ENCODE measurements at places on chromosomes 6 and 20. TPM values are rescaled to one million over a fixed set of nuclear protein-coding genes. Genes with fewer than 3 reads are reported as not detected.

RIPOR2 gene
- not detected for total RNA-seq

SLC17A2 gene
- not detected for total RNA-seq

NOX3 gene
- not detected for total RNA-seq

AIF1 gene
- not detected for total RNA-seq

SEMG1 gene
- total RNA-seq, result not detected

PHACTR3 gene
- not detected for total RNA-seq

VNN1 gene
- total RNA-seq, result 0.27 TPM

TNNC2 gene
- total RNA-seq, result not detected

GRCh38 chr6:52000064-52000463, 87.3 kb downstream of the PKHD1 start:
- no peak for DNase-seq

GRCh38 chr6:153092082-153093013, 38.7 kb downstream of the RGS17 start:
- peak; percentile 95 for DNase-seq

DNA sequence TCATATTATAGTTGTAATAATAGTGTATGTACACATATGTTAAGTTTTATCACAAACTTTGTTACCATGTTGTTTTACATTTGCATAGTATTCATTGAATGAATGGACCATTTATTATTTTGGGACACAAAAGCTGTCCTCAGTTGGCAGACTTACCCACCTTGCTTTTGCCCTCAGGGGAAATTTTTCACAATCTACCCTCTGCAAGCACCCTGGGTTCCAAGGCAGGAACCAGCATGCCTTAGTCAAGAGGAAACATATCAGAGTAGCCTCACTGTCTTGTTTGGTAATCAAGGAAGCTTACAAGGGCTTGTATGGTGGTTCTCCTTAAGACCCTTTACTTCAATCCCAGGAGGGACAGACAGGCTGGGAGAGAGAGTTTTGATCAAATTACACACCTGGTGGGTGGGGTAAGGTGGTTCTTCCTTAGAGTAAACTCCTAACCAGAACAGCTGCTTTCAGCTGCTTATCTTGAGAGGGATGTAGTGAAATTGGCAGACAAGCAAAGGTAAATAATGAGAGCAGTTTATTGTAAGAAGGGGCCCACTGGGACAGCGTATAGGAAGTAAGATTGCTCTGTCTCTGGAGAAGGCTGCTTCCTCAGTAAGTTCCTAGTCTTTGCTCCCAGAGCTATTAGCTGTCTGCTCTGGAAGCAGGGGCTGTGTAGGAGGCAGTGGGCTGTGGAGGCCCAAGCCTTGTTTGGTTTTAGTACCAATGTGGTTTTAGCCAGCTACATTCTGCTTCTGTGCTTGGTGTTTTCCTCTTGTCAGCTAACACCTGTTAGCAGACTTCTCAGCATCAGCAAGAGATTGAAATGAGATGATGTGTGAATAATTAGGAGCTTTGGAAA, 31.1 kb downstream of the BRPF3 start:
- no peak for DNase-seq

DNA sequence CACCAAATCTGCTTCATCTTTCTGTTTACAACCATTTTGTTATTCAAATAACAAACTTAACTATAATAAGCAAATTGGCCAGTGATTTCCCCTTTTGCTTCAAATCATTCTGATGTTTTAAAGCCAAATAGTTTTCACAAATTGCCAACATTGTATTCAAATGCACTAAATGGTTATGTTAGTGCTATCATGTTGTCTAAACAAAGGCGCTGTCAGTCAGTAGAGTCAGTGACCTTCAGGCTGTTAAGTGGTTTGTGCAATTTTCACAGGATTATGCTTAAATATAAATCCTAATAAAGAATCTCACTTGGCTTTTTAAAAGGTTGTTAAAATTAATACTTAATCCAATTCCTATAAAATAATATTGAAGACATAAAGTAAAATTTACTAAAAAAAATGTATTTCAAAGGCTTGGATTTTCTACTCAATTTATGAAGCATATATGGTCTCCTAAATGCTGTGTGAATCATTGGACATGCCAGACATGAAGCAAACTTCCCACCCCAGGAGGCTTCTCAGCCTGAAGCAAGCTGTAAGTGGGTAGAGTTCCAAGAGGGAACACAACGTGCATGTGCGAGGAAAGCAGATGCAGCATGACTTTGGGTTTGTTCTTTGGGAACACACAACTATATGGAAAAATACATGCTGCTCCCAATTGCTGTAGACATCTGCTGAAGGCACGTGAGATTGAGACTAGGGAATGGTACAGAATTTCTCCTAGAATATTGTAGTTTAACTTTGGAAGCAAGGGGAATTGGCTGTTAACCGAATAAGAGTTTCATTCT, 54.9 kb downstream of the RSPO3 start:
- no peak for DNase-seq

DNA sequence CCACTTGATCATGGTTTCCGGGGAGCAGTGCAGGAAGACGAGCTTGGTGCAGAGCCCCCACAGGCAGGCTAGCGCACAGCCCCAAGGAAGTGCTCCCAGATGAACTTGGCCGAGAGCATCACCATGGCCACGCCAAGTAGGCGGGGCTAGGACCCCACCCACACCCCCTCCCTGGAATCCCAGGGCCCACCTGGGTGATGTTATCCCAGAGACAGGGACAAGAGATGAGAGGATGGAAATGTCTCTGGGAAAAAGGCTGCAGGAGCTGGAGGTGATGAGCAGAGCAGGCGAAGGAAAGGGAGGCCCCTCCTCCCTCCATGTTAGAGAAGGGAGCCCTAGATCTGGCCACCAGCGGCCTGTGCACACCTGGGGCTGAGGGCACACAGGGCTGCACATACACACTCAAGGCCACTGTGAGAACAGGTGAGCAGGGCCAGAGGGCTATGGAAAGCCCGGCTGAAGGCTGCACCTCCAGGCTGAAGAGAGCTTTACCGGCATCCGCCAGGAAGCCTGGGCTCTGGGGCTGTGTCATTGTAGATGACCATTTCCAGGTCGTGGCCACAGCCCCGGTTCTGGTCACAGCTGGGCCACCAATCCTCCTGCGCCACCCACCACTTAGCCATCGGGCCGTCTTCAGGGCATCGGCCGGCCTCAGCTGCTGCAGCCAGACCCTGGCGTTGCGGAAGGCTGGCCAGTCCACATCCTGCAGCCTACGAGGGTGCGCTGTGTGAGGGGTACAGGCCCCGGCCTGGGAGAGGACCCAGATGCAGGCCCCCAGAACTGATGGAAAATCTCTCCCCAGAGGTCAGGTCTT, 24.9 kb downstream of the NPEPL1 start:
- DNase-seq, result no peak

- no peak for DNase-seq
Observed at GRCh38 chr6:56833127-56833791, 121.6 kb upstream of the BEND6 start.

DNA sequence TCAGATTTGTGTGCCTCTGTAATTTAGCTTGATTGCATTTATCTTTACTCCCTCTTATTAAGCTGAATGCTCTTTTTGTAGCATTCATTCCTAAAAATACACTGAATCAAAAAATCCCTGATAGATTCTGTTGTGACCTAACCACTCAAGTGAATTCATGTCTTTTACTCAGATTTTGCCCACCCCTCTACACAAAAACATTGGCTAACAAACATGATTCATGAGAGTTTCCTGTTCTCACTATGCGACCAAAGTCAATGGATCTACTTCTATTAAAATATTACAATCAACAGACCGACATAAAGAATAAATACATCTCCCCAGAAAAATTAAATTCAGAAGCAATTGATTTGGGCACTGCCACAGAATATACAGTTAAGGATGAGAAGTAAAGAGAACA, 99.5 kb upstream of the THEMIS start:
- DNase-seq, result no peak

GRCh38 chr20:52841003-52841402, 131.2 kb upstream of the TSHZ2 start:
- no peak for DNase-seq

- no peak for DNase-seq
Observed at GRCh38 chr20:41353530-41353929, 12.9 kb downstream of the LPIN3 start.

DNA sequence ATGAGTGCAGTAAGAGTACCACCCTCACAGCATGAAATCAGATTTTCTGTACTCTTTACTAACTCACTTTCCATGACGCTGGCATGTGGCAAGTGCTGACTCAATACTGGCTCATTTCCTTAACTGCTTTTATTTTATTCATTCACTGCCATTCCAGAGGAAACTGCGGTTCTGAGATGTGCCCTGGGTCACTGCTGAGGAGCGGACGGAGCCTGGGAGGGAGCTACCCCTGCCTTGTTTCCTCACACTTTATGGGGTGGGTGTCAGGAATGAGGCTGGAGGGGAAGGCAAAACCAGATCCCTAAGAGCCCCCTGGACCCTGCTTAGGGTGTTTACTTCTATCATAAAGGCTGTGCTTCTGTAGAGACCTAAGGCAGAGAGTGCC, 14.4 kb downstream of the NT5E start:
- peak; percentile 99 for DNase-seq

- DNase-seq, result peak; percentile 11
Observed at GRCh38 chr20:34581341-34582184, 23.0 kb downstream of the MAP1LC3A start.

DNA sequence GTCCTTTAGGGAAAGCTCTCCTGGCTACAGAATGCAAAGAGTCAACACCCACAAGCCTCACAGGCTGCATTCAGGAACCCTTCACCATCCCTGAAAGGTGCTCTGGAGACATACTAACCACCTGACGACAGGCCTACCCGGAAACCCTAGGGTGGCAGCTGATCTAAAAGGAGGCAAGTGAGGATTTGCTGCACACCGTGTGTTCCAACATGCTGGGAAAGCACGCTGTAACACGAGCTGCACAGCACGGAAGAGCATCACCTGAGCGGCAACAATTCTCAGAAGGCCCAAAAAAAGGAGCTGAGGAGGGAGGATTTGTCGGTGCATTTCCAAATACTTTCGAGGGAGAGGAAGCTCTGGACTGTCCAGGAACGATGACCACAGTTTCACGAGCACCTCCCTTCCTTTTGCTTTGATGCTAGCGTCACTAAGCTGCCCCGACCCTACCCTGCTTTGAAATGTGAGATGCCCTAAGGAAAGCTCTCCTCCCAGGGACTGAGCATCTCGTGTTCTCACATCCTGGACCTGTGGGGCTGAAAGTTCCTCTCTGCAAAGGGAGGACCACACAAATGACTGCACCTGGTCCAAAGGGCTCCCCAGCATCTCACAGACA, 87.0 kb downstream of the PPP1R3G start:
- DNase-seq, result no peak

GRCh38 chr6:25363427-25363826, 84.3 kb downstream of the CARMIL1 start:
- DNase-seq, result no peak

- no peak for DNase-seq
Observed at GRCh38 chr6:23589811-23590210, 536.2 kb upstream of the NRSN1 start.

- DNase-seq, result no peak
Observed at GRCh38 chr6:151804585-151805285, 2.7 kb upstream of the ESR1 start.

DNA sequence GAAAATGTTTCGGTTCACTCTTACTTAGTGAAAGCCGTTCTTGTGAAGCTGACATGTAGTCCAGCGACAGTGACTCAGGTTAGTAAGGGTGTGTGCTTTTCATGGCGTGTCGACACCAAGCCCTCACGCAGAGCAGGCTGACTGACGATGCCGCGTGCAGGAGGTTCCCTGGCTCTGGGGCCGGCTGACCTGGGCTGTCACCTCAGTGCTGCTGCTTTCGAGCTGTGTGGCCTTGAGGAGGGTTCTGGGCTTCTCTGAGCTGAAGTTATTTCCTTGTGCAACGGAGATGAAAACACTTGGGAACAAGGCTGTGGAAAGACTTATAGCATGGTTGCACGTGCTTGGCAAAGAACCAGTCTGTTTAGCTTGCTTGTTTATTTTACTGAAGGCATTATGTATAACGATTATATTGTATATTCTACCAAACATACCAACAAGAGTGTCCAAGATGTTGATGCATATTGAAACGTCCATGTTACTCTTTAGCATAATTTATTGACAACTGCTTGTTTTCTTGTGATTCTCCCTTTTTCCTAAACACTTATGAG, 59.2 kb downstream of the PHACTR3 start:
- no peak for DNase-seq

GRCh38 chr20:61953037-61954021, 112.4 kb downstream of the TAF4 start:
- DNase-seq, result no peak

Data from HT1080 (cell line).